Foreskin keratinocyte (primary cell): ENCODE measurements at places on chromosomes 5 and 9.
A peak's percentile ranks its signal among the peaks of the same experiment; 100 is the strongest.

- no peak for DNase-seq
These were observed 189.7 kb downstream of the CSNK1G3 start for GRCh38 chr5:123701511-123702200.

- no peak for DNase-seq
These were observed 416.8 kb downstream of the NFIB start for GRCh38 chr9:13896922-13897835.

GRCh38 chr5:82163452-82164175, 114.5 kb downstream of the RPS23 start:
- DNase-seq = no peak

GRCh38 chr9:112553256-112553826, 66.7 kb downstream of the KIAA1958 start:
- no peak for DNase-seq

- peak; percentile 11 for DNase-seq
These were observed 243 bp upstream of the SHISAL2B start for GRCh38 chr5:64690104-64690416.

- DNase-seq = peak; percentile 70
These were observed 7.4 kb downstream of the NFIL3 start for GRCh38 chr9:91416096-91416712.

DNA sequence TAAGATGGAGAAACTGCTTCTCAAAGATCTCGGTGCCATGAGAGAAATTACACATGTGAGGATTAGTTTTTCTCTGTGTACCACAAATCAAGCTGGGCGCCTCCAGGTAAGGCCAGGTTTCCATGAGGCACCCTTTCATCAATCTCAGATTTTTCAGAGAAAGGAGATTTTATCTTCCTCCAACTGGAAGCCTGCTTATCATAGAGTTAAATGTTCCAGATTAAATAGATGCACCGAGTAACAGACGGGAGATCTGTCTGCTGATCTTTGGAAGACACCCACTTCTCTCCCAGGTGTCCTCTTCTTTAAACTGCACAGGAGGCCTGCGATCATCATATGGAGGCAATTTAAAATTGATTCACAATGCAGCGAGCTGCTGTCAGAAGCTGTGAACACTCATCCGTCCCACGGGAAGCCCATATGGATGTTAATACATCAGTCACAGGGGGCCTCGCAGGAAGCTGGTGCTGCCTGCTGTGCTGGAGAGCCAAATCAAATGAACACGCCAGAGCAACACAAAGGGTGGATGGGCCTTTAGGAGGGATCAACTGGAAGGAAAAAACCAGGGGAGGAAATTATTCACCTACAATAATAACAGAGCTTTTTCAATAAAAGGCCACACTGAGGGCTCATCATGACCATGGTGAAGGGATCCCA, 93.3 kb downstream of the TLE1 start:
- no peak for DNase-seq

GRCh38 chr5:36371366-36371765, 69.7 kb upstream of the RANBP3L start:
- DNase-seq = no peak

GRCh38 chr5:64502196-64502595, 3.6 kb upstream of the RGS7BP start:
- no peak for DNase-seq

- peak; percentile 68 for DNase-seq
These were observed 2.0 kb upstream of the PFN3 start for GRCh38 chr5:177402271-177403043.

DNA sequence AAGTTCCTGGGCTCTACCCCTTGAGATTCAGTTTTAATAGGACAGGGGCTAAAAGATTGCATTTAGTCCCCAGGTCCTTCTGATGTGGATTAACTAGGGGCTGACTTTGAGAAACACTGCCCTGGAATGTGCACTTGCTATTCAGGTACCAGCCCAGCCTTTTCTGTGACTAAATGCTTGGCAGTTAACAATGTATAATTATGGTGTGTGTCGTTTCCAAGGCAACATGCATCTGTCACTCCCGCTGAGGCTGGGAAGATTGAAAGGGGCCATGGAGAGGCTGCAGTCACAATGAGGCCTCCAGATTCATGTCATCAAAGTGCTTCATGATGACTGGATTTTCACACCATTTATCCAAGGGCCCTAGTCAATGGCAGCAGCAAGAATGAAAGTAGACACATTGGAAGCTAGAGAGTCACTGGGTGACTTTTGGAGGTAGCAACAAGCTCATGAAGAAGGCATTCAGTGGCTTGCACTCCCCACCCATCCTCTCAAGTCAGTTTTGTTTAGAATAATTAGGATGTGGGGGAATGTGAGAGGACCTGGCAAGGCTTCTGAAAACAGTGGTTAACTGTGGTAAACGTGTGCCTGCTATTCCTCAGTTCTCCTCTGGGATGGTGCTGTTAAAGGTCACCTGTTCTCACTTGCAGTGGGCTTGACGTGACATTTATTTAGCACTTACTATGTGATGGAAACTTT, 28.3 kb downstream of the RAI14 start:
- peak; percentile 60 for DNase-seq

- no peak for DNase-seq
These were observed 50.6 kb upstream of the KLF4 start for GRCh38 chr9:107540164-107540561.

GRCh38 chr9:69400470-69400869, 75.5 kb downstream of the ENTREP1 start:
- DNase-seq = no peak

- DNase-seq = no peak
These were observed 19.3 kb upstream of the WNT8A start for GRCh38 chr5:138064526-138064925.

GRCh38 chr5:140555747-140556312, 1.4 kb downstream of the SRA1 start:
- no peak for DNase-seq

- DNase-seq = peak; percentile 76
These were observed 928 bp downstream of the HACD4 start for GRCh38 chr9:21030389-21031035.

DNA sequence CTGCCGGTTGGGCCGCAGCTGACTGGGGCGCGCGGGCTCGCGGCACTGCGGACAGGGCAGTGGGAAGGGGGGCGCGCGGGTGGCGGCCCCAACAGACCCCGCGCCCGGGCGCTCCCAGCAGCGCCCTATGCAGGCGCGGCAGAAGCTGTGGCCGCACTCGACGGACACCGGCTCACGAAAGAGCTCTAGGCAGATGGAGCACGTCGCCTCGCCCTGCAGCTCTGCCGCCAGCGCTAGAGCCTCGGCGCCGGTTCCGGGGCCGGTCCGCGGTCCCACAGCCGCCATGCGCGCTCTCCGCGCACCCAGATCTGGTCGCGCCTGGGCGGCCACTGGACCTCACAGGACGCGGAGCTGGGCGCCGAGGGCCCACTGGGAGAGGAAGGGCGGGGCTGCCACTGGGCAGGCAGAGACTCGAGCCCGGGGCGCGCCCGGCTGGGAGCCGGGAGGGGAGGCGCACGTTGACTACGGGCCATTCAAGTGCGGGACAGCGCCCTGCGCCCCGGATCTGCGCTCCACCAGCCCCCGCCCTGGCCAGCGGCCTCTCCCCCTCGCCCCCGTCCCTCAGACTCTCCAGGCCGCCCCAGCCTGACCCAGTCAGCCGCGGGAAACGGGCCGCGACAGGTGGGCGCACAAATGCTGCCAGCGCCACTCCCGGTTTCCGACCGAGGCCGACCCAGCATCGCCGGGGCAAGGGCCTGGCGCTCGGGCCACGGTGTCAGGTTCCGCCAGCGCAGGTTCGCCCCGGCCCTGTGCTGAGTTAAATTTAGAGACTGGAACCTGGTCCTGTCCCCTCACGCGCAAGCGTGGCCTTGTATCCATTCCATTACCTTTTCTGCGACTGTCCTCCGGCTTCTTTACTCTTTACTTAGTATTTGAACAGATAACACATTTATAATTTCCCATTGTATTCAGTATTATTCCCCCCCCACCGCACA, at the start of gene TRIM7:
TRIM7 (minus strand) TSS at position 371 of the 935 bp plus-strand sequence; CDS start at position 285, 86 bp downstream.
- peak; percentile 51 for DNase-seq

- DNase-seq = peak; percentile 21
These were observed 120.5 kb downstream of the FBXL7 start for GRCh38 chr5:15620501-15620900.

DNA sequence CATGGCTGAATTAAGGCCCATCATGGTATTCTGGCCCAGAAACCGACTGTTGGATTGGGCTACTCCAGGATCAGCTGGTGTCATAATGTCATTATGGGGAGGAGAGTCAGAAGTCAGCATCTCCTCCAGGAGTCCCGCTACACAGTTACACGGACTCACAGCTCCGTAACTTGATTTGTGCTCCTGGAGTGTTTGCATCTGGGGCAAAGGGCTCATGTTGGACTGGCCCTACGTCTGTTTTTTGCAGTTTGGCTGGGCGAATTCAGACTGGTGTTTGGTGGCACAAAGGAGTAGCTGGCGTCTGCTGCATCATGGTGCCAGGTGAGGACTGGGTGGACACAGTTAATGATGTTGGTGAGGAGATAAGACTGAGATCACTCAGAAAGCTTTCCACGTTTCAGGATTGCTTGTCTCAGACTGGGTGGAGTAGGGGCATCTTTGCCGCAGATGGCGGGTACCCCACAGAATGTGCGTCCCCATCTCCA, 31.3 kb downstream of the OR2V1 start:
- DNase-seq = no peak

DNA sequence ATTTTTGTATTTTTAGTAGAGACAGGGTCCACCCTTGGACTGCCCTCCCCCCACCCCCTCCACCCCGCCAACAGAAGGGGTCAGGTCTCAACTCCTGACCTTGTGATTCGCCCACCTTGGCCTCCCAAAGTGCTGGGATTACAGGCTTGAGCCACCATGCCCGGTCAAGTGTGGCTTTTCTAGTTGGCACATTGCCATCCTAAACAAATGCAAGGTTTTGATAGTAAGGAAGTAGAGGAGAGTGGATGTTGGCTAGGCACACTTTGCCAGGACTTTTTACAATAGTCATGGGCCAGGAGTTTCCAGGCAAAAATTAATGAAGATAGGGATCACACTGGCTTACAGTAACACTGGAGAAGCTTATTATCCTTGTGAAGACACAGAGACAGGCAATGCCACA, 62.4 kb downstream of the GALNT12 start:
- DNase-seq = no peak

DNA sequence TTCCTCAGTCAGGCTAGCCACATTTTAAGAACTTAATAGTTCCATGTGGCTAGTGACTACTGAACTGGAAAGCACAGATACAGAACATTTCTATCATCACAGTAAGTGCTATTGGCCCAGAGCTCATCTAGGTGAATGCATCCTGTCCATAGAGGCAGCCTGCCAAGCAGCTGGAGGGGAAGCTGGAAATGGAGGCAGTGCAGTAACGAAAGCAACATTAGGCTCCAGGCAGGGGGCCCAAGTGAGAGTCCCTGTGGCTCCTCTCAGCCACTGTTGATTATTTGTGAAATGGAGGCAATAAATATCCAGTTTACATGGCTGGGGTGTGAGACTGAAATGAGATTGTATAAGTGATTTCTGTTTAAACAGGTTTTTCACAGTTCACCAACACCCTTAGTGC, 227.2 kb upstream of the KLF9 start:
- no peak for DNase-seq

DNA sequence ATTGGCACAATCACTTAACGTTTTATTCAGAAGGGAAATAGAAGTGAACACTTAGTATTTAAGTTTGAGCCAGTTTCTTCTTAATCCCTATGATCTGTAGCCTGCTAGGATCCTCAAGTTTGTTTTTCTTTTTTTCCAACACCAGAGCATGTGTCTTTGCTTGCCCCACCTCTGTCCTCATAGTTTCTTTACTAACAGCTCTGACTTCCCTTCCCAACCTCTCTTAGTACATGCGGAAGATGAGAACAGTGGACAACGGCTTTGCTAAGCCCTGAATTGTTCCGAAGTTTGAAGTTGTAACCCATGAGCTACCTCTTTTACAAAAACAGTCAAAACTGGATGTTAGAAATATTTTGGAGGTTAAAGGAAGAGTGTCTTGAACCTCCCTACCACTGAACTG, 61.7 kb upstream of the TAF11L2 start:
- DNase-seq = no peak
